ENCODE measurements at places on chromosomes 12 and 14. TPM values are rescaled to one million over a fixed set of nuclear protein-coding genes. Genes with fewer than 3 reads are reported as not detected.

DUSP16 gene
- total RNA-seq, result 56.4 TPM

KRT77 gene
- total RNA-seq, result not detected

DNA sequence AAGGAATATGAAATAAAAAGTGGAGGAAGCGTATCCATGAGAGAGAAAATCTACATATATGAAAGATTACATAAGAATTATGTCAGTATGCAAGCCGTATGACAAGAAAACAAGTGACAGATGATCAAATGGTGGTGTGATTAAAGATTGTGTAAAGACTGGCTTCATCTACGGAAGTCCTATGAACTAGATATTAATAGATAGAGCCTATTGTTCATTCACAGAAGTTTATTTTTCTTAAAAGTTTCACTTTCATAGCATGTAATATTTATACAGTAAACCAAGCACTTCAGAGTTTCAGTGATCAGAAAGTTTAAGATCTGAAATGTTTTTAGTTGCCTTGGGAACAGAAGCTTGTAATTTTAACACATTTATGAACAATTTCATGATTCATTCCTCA is 84.5 kb downstream of the VRK1 start:
- no peak for DNase-seq
- no peak overlapping the region for H3K4me3 ChIP-seq
- H3K36me3 ChIP-seq, result no peaks in the 10 kb centered on the region
- H3K27ac ChIP-seq, result no peak overlapping the region

- no peak for DNase-seq
- no peaks in the 10 kb centered on the region for H3K36me3 ChIP-seq
- no peak overlapping the region for H3K4me3 ChIP-seq
- no peaks in the 10 kb centered on the region for H3K27me3 ChIP-seq
- no peaks in the 10 kb centered on the region for H3K4me1 ChIP-seq
These were observed 125.5 kb downstream of the SPTSSA start for GRCh38 chr14:34336501-34336900.

GRCh38 chr12:98385641-98386040 is 129.7 kb upstream of the TMPO start:
- H3K27me3 ChIP-seq, result no peaks in the 10 kb centered on the region
- H3K36me3 ChIP-seq, result no peaks in the 10 kb centered on the region

GRCh38 chr12:74689929-74690328 is 152.3 kb downstream of the ATXN7L3B start:
- DNase-seq, result no peak
- no peaks in the 10 kb centered on the region for H3K4me1 ChIP-seq
- H3K36me3 ChIP-seq, result no peaks in the 10 kb centered on the region
- no peak overlapping the region for H3K27ac ChIP-seq

All from liver (tissue), 10 donors.